SJSA1 (cell line): ENCODE measurements at places on chromosomes 2 and 18. TPM values are rescaled to one million over a fixed set of nuclear protein-coding genes. Genes with fewer than 3 reads are reported as not detected.
A peak's percentile ranks its signal among the peaks of the same experiment; 100 is the strongest.

DNA sequence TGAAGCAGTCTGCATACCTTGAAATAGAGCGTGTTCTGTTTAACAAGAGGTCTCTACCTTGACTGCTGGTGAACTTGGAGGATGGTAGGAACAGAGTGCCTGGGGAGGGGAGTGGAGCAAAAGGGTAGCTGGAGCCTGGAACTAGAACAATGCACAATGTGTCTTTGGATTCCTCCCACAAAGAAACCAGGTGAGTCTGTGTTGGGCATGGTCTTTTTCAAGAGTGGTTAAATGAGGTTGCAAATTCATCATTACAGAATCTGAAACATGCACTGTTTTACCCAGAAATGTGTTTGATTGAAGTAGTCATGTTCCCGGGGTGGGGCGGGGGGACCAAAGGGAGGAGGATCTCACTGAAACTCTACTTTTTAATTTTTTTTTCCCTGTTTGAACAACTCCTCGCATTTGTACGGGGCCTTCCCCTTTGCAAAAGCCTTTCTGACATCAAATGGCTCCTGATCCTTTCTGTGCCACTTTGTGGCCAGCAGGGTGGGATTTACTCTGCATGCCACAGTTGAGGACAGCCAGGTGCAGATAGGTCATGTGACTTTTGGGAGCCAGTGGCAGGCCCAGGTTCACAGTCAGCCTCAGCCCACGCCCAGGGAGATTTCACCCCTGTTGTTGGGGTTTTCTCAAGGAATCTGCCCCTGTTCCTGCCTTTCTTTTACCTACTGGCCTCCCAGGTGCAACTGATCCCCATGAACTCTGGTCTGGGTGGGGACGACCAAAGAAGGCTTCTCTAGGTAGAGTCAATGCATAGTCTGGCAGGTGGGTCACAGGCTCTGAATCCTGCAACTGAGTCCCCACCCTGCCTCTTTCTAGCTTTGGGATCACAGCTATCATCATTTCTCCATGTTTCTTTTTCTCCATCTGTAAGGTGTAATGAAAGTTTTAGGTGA, 28.2 kb downstream of the MYCN start:
- DNase-seq = no peak

DNA sequence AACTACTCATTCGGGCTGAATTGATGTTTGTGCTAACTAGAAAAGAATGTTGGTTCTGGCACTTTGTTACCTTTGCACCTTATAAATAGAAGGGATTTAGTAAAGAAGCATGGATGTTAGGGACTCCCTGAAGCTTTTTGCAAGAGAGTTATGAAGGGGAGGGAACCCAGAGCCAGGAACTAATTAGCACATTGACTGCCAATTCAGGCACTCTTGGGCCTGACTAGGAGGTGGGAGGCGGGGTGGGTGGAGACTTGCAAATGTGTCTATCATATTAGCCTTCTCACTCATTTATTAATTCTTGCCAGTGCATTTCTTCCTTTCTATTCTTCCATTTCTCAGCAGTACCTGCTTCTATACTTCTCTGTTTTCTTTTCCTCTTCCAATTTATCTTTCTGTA, 1022.4 kb downstream of the TMEM182 start:
- DNase-seq = no peak

DNA sequence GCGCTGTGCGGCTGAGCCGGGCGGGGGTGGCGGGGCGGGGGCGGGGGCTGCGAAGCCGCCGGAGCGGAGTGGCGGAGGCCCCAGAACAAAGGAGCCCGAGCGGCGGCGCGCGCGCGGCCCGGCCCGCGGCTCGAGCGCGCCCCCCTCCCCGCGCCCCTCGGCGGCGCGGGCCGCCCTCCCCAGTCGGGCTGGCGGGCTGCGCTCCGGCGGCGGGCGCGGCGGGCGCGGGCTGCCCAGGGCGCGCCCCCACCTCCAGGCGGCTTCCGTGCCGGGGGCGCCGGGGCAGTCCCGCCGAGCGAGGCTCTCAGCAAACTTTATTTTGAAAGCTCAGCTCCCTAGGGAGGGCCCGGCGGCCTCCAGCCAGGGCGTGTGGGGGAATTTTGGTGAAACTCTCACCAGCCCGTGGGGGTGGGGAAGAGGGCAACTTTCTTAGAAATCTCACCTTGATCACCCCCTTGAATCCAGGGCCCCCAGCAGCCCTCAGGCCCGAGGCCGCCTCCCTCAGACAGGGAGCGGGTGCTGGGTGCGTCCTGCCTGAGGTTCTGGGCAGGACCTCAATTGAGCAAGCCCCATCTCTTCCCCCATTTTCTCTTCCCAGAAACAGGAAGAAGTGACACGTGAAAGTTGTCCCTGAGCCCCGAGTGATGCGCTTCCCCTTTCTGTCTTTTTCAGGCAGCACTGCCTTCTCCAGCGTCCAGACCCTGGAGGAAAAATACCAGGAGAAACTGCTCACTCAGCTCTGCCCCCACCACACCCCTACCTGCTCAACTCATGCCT, 786 bp downstream of the TET3 start:
- peak; percentile 30 for DNase-seq

CNTNAP5 gene
- total RNA-seq = not detected in 2 replicates

SP5 gene
- total RNA-seq = 4.3 and 5.2 TPM in 2 replicates

PIEZO2 gene
- 4.2 and 5.5 TPM in 2 replicates for total RNA-seq

GRCh38 chr2:101273056-101273455, 20.4 kb downstream of the CNOT11 start:
- DNase-seq = no peak

DNA sequence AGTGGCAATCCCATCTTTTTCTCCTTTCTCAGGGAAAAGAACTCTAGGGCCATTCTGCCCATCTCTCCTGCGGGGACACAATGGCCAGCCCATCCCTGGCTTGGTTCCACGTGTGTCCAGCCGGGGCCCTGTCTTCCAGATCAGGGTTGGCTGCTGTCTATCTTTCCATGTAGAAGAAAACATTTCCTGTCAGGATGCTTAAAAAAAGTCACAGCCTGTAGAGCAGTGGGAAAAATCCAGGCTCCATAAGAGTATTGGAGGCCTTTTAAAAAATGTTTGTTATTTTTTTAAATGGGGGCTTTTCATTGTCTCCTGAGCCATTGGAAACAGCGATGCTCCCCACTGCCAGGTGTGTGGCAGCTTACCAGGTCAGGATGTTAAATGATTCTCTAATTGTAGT, 105.6 kb downstream of the TGFA start:
- peak; percentile 18 for DNase-seq

DNA sequence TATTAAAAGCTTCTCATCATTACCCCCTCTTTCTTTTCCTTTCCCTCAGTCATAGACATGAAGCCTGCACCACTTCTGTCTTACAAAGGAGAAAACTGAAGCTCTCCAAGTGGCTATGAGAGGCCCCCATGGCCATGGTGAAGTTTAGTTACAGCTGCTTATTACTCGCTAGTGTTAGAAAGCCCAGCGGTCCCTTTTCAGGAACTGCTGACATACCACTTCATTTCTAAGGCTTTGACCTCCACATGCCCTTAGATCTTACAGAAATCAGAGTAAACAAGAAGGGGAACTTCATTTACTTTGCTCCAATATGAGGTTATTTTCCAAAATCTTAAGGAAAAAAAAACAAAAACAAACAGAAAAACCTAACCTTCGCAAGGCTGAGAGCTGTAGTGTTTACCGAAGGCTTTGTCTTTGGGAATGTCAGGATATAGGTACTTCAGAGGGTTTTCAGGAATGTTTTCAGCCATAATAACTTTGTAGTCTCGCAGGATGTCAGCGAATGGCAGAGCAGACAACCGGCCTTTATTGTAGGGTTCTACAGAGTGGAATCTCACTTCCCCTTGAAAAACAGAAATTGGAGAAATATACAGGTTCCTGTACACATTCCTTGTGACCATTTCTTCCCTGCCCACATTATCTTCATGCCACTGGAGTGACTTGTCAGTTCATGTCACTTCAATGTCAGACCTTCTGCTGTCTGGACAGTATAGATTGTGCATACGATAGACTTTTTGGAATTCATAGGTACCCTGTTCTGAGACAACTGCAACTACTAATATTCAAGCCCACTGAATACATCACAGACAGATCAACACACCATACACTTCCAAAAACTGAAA, 18.8 kb upstream of the STAT1 start:
- DNase-seq = no peak

DNA sequence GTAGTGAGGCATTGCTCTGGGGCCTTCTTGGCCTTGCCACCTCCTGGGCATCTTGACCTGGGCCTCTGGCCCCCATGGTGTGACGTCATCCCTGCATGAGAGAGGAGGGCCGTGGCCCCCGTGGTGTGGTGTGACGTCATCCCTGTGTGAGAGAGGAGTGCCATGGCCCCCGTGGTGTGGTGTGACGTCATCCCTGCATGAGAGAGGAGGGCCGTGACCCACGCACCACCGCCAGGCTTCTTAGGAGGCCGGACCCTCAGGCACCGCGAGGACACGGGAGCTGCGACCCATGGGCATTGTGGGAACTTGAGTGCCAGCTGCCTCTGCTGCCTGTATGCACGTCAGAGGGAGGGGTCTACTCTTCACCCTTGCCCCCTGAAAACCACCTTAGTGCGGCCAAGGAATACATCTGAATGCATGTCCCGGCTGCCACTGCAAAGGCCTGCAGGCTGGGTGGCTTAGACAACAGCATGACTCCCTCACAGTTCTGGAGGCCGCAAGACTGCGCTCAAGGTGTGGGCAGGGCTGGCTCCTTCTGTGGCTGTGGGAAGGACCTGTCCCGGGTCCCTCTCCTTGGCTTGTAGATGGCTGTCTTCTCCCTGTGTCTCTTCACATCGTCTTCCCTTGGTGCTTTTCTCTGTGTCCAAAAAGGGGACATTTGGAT, 20.8 kb upstream of the OTOS start:
- DNase-seq = no peak

DNA sequence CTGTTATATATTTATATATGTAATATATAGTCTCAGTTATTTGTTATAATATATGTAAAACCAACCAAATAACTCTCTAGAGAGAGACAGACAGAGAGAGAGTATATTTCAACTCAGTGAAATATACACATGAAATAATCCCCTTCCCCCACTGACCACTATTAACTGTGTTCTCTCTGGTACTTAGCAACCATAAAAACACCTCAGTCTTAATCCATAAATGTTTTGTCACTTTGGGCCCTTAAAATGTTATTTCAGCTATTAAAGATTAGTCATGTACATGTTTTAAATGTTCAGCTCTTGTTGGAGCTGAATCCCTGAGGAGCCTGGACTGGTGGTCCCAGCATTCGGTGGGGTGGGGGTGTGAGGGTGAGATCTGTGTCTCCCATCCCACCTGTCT, 122.2 kb upstream of the MAP3K20 start:
- DNase-seq = no peak

MAP2 gene
- 0.21 and 0.34 TPM in 2 replicates for total RNA-seq

GRCh38 chr2:238499731-238500580, 73.2 kb downstream of the ASB1 start:
- peak; percentile 34 for DNase-seq

DLGAP1 gene
- not detected in 2 replicates for total RNA-seq

GNAL gene
- total RNA-seq = 1.9 and 5.5 TPM in 2 replicates

FAM237A gene
- total RNA-seq = not detected in 2 replicates

DNA sequence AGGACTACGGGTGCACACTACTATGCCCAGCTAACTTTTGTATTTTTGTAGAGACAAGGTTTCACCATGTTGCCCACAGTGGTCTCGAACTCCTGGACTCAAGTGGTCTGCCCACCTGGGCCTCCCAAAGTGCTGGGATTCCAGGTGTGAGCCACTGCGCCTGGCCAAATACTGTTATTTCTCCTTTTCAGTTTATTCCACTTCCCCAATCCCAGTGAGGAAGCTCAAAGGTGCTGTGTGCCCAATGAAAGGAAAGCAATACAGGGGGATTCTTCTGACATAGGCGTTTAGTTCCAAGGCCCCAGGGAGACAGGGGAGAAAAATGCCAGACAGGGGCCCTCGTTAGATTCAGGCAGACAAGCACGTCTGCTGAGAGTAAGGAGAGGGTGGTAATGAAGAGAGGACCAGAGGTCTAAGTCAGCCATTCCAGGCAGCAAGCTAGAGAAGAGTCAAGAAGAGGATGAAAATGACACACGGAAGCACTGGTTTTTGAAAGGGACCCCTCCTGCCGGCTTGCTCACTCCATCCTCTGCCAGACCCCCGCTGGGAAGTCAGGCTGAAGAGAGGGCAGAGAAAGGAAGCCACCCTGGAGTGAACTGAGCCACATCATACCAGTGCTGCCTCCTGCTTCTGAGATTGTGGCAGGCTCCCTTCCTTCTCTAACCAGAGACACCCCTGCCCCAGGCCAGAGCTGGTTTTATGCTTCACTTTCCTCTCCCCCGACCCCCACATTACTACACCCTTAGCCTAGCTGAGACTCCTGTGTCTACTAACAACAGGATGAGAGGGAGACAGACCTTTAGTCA, 6.7 kb downstream of the INO80C start:
- DNase-seq = no peak

DNA sequence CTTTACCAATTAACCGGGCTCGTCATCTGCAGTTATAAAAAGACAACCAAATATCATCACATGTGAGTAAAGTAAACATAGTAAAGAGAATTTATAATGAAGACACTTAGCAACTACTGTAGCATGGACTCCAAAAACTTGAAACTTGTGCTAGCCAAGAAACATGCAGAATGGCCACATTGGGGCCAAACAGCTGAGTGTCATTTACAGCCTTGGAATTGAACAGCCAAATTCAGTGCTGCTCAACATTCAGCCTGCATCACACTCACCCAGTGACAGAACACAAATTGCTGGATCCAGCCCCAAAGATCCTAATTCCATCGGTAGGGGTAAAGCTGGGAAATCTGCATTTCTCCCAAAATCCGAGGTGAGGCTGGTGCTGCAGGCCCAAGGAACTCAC, 224.8 kb upstream of the GYPC start:
- DNase-seq = no peak

DNA sequence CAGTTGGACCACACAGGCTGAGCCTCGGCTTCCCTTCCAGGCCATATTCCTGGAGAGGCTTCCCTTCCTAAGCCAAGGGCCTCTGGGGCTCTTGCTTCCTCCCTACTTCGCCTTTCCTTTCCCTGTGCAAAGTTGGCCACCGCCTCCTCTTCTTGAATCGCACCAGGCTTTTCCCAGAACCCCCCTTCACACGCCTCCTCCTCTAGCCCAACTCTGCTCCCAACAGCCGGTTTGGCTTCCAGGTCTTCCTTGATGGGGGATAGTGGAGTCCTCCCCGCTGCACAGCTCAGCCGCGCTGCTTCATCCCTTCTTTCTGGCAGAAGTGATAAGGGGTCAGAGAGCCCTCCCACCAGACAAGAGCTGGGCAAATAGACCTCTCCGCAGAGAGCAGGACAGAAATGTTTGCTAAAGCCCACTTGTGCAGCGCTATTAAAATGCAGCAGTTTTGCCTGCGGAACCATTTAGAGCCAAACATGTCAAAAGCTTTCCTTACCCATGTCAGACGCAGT, 56.4 kb downstream of the SNORC start:
- DNase-seq = no peak

SERPINB12 gene
- not detected in 2 replicates for total RNA-seq

- DNase-seq = no peak
Observed at GRCh38 chr2:31270131-31270530, 36.2 kb downstream of the EHD3 start.
